Suppressor macrophage treated with lipopolysaccharide for 4 hours (primary cell): ENCODE measurements at places on chromosomes 4 and X.

GRCh38 chr4:146340798-146341197, 126.5 kb downstream of the REELD1 start:
- peak; percentile 26 for DNase-seq

DNA sequence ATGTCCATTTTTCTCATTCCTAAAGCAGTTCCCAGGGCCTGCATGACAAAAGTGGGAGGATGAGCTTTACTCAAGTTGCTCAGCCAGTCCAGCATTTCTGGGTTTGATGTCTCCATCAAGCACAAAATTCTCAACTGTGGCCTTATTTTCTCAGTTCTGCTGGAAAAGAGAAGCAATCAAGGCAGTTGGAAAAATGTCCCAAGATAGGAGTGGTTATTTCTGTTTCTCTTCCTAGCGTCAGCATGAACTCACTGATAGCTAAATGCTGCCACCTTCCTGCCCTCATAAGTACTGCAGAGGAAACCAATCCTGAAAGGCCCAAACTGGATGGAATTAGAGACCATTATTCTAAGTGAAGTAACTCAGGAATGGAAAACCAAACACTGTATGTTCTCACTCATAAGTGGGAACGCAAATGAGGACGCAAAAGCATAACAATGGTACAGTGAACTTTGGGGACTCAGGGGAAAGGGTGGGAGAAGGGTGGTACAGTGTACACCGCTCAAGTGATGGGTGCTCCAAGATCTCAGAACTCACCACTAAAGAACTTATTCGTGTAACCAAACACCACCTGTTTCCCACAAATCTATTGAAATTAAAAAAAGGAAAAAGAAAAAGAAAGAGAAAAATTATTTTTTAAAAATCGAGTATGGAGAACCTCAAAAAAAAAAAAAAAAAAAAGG, 29.6 kb downstream of the ADH7 start:
- DNase-seq: peak; percentile 79

- peak; percentile 76 for DNase-seq
These were observed 66.4 kb downstream of the JADE3 start for GRCh38 chrX:46978341-46979291.

- no peak for DNase-seq
These were observed 650.8 kb upstream of the FAM241A start for GRCh38 chr4:111494471-111494870.

- no peak for DNase-seq
These were observed 24.9 kb downstream of the AR start for GRCh38 chrX:67568769-67569168.

GRCh38 chr4:16083241-16084191, at the start of gene PROM1:
Gene PROM1 (minus strand): TSS chr4:16084023. CDS start chr4:16075906, 8,117 bp downstream.
- no peak for DNase-seq

- DNase-seq: no peak
These were observed 142.0 kb downstream of the COL25A1 start for GRCh38 chr4:109160494-109160893.

GRCh38 chr4:15482842-15483241, 13.2 kb downstream of the CC2D2A start:
- no peak for DNase-seq

DNA sequence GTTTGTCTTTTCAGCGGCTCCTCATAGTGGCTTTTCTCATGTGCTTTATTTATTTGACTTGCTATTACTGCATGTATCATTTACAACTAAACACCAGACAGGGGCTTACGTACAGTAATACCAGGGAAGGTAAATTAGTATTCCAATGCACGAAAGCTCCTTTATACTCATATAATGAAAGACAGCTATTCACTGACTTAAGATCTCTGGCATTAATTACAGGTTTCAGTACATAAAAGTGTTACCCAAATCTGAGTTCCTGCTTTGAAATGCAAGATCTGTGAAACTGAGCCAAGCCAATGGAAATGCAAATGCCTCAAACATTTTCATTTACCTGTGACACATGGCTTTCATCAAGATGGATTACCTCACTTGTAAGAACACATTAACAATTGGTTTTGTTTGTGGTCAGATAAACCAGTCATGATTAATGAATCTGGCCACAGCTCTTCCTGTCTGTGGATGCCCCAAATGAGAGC, 107.2 kb downstream of the ANAPC4 start:
- DNase-seq: no peak

GRCh38 chr4:174669270-174669669, 147.0 kb upstream of the HPGD start:
- no peak for DNase-seq

DNA sequence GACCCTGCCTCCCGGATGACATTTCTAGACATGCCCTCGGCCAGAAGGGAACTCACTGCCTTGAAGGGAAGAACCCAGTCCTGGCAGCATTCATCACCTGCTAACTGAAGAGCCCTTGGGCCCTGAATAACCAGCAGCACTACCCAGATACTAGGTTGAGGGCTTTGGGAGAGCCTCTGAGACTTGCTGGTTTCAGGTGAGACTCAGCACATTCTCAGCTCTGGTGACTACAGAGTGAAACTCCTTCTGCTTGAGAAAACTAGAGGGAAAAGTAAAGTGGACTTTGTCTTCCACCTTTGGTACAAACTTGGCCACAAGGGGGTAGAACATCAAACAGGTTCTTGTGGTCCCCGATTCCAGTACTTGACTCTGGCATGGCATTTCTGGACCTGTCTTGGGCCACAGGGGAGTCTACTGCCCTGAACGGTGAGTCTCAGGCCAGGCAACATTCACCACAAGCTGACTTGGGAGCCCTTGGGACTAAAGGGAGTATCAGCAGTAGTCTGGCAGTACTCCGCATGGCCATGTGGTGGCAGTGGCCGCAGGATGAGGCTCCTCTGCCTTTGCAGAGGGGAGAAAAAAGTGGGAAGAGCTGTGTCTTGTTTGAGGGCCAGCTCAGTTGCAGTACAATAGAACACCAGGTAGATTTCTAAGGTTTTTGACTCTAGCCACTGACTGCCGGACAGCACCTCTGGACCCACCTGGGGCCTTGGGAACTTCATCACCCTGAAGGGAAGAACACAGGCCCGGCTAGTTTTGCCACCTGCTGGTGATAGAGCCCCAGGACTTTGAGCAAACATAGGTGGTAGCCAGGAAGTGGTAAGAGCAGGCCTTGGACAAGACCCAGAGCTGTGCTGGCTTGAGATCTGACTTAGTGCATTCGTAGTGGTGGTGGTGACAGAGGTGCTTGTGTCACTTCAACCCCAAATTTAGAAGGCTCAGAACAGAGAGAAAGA, 414.8 kb downstream of the OPHN1 start:
- peak; percentile 20 for DNase-seq

GRCh38 chr4:158371158-158371557, 150.5 kb upstream of the RXFP1 start:
- no peak for DNase-seq

DNA sequence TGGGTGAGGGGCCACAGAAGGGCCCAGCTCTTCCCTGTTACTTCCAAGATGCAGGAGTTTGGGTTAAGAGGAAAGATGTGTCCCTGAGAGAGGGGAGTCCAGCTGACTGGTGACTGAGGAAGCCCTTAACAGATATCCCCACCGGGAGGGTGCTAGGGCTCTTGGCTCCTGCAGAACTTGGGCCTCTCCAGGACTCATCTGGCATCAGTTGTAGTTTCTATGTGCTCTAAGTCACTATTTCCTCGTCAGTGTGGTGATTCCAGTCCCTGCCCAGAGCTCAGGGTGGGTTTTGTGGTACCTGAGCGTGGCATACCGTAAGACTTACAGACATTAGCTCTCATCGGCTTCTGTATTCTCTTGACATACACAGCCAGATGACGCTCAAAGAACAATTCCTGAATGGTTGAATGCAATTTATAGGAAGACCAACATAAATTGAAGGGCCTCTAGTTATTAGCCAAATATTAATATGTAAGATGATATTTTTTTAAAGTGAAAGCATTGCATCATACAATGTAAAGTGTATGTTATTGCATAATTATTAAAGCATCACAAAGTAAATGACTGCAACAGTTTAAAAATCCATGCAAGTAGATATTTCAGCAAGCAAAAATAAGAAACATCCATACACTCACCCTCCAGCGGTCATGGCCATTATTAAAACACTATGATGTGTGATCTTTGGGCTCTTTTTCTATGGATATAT, 195.5 kb downstream of the PTTG2 start:
- DNase-seq: no peak

DNA sequence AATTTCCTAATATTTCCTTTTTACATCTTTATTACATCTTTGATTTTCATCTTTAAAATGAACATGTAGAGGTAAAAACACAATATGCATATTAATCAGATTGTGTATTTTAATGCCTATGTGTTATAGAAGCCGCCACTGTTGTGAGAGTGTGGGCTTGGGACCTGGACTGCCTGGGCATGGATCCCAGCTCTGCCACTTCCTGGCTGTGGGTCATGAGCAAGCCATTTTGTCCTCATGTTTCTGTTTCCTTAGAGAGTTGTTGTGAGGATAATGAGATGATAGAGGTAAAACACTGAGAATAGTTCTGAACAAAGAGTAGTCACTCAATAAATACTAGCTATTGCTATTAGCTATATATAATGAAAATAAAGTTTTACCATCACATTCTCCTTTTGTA, 38.4 kb upstream of the SCOC start:
- DNase-seq: no peak
